ENCODE measurements at places on chromosomes 2 and 18. TPM values are rescaled to one million over a fixed set of nuclear protein-coding genes. Genes with fewer than 3 reads are reported as not detected.

The TMEM182 gene
- total RNA-seq: 11.1 TPM

DNA sequence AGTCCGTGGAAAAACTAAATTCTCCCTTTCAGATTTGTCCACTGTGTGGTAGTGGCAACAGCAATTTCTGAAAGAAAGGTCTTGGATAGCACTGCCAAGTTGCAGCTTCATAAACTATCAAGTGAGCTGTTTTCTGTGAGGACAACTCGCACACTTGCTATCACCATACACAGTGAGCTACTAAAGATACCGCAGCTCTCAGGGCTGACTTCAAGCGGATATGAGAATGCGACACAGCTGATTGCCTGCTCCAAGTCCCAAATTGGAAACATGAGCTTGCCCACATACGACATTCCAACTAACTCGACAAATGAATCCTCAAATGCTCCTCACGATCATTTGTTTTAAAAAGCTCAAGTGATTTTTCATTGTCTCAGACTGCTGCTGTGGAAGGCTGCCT is 46.2 kb downstream of the E2F6 start:
- DNase-seq: no peak

- no peak for DNase-seq
Measured at GRCh38 chr2:47916412-47916811, 10.1 kb upstream of the FBXO11 start.

The SGPP2 gene
- total RNA-seq: 0.05 TPM

GRCh38 chr2:215870986-215871385 is 142.4 kb downstream of the MREG start:
- DNase-seq: no peak

DNA sequence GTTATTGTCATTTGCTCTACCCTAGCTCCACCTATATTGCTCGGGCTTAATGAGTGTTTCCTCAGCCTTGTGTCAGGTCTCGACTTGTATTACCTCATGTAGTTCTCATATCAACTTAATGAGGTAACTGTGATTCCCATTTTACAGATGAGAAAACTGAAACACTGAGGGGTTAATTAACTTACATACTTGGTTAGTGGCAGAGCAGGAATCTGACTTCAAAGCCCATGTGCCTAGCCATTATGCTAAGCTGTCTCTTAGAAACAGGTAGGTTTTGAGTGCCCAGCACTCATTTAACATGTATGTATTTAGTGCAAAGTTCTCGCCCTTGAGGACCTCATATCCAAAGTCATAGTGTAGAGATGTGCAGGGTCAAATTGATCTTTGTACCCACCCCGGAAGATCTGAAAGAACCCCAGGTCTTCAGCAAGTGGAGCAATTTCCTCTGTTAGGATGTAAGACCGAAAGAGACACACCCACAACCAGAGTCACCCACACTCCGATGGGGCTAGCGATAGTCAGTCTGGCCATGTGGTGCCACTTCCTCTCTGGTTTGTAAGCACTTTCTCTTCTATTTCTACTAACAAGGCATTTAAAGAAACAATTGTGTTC is 121.0 kb upstream of the SLC39A10 start:
- no peak for DNase-seq

DNA sequence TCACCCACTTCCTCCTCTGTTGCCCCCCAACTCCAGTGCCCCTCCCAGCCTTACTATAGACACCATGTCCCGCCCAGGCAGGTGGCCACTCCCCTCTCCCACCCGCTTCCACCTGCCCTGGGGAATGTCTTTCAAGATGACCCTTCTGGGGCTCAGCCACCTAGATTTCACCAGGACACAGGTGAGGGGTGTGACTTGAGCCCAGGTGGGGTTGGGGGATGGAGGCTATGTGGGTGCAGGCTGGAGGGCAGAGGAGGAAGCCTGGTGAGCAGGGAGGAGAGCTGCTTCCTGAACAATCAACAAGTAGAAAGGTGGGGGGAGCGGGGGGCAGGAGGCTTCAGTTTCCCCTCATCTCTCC is 8.7 kb downstream of the ADRA2B start:
- no peak for DNase-seq

The CCNYL1 gene
- 7.9 TPM for total RNA-seq
